ENCODE measurements at places on chromosomes 6 and 20.

- peak; percentile 2 for DNase-seq
Measured at GRCh38 chr6:139490482-139490881, 116.0 kb upstream of the CITED2 start.

- no peak for DNase-seq
Measured at GRCh38 chr20:12395760-12396159, 478.1 kb downstream of the BTBD3 start.

- DNase-seq: no peak
Measured at GRCh38 chr6:11773013-11773412, 5.6 kb downstream of the ADTRP start.

DNA sequence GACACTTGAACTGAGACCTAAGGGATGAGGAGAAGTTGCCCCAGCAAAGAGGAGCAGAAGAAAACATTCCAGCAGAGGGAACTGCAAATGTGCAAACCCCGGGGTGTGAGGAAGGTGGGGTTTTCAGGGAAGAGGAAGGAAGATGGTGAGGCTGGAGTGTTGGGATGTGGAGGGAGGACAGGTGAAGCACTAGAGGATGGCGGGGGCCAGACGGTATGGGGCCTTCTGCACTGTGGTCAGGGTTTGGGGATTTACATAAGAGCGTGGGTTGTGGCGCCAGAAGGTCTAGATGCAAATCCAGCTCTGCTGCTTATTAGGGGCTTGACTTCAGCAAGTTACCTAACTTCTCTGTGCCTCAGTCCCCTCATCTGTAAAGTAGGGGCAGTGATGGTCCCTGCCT, 16.0 kb downstream of the DLGAP4 start:
- DNase-seq: no peak

DNA sequence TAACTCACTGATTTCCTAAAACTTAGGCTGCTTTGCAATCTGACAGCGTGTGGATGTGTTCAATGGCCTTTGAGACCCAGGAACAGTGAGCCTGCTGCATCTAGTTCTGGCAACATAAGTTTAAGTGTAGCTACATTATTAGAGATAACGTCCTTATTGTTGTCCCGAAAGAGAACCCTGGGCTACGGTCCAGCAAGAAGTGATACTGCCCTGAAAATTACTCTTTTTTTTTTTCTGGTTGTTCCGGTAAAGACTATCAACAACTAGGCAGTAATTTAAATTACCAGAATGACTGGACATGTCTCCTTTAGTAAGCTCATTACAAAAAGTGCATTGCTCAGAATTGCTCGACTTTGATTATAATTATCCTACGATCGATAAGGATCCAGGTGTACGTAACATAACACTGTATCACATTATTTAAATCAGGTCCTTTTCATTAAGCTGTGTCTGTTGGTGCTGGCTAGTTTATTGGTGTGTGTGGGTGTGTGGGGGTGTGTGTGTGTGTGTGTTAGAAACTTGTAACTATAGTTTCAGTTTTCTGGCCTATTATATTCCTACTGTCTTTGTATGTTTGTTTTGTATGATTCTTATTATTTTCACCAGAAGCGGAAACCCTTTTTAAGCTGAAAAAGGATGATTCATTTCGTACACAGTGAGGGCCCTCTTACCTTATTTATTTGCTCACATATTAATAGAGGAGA, 3.0 kb downstream of the TSHZ2 start:
- DNase-seq: no peak

DNA sequence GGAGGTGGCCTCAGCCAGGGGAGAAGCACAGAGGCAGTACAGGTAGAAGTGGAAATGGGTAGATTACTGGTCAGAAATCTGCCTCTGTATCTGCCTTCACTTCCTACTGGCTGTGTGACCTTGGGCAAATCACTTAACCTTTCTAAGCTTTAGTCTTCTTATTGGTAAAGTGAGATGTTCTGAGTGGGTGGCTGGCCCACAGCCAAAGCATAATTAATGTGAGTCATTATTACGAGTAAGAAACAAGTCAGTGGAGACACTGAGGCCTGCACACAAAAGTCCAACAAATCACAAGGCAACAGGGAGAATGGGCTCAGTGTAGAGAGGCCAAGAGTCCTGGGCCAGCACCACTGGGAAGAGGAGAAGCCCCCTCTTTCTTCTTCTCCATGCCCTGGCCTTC, 39.1 kb downstream of the NRN1 start:
- DNase-seq: no peak

DNA sequence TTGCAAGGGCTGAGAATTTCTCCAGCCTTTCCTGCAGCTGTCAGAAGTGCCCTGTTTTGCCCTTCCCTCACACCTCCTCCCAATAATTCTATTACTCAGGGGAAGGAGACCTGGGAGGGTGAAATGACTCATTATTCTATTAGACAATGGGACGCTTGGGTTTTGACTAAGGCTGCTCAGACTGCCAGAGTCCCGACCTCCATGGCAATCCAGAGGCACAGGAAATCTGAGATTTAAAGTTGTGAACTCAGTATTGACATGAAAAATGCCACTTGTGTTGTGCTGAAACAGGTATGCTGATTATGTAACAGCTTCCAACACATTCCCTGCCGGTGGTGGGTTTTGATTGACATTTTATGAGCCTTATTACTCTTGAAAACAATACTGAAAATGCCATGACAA, 625.9 kb upstream of the FLRT3 start:
- peak; percentile 90 for DNase-seq

All from HT1080 (cell line).